ENCODE measurements at places on chromosomes 2 and 18.

- DNase-seq: no peak
These were observed 65.5 kb downstream of the COMMD1 start for GRCh38 chr2:61970807-61971556.

DNA sequence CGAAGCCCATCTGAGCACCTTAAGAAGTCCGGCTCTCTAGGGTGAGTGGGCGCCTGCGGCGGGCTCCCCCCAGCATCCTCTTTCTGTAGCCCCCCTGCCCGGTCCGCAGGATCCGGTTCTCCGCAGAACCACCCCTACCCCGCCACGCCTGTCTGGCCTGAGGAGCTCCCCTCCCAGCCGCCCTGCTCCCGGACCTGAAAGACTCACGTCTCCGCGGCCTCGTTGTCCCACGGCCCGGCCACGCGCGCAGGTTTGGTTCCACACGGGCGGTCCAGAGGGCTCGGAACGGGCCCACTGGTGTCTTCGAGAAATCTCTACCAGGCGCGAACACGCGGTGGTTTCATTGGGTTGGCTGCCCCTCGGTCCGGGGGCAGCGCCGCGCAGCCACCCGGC is 237 bp downstream of the SLC39A6 start:
- no peak for DNase-seq

DNA sequence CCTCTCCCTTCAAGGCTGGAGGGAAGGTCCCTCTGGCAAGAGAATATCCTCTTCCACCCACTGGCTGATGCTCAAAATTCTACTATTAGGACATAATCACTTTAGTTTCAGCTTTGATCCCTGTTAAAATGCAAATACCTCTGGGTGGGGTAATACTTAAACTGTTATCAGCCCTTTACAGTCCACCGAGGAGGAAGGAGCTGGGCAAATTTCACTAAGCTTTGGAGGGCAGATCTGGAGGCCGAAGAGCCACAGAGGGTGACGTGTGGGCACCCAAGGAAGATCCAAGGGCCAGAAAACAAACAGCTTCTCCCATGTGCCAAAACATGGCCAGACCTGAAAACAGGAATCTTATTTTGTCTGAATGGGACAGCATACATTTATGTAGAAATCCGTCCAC is 74.6 kb upstream of the BCL11A start:
- DNase-seq: no peak

DNA sequence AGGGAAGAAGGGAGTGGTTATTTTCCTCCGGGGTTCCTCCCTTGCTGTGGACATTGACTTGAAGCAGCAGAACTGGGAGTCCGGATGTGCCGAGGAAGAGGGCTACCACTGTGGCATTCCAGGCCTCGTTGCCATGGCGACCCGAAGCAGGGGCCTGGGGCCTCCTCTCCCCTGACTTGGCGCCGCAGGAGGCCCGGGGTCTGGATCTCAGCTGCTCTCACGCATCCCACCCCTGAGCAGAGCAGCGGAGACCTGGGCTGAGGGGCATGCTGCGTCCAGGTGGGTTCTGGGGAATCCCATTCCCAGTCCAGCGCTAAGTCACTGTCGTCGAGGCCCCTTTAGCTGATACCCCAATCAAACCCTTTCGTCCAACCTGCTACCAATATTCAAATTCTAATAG is 100.2 kb downstream of the BCL11A start:
- no peak for DNase-seq

DNA sequence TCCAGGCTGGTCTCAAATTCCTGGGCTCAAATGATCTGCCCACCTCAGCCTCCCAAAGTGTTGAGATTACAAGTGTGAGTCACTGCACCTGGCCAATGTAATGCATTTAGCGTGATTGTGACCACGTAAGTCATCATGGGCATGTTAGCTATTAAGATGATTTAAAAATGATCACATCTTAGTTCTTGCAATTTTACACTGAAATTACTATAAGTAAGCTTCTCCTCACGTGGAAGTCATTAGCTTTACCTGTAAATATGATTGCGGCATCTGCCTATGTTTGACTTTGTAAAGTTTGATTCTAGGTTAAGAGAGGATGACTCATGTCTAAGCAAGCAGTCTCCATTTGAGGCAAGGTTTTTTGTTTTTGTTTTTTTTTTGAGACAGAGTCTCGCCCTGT is 85.5 kb downstream of the PMAIP1 start:
- no peak for DNase-seq

- no peak for DNase-seq
These were observed 25.5 kb upstream of the CIB4 start for GRCh38 chr2:26666671-26667070.

DNA sequence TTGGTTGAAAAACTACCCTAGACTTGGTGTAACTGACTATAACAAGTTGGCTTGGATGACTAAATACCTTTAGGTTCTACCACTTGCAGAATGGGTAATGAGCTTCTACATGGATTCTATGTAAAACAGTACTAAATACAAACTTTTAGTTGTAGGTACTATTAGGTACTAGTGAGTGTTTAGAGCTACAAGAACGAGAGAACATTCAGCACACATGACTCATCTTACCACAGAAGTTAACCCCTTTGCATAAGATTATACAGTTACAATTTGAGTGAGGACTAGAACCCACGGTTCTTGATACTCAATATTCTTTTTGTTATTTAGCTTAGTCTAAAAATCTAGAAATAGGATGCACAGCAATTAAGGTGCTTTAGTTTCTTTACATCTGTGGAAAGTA is 101.7 kb upstream of the TFCP2L1 start:
- DNase-seq: peak; percentile 31

DNA sequence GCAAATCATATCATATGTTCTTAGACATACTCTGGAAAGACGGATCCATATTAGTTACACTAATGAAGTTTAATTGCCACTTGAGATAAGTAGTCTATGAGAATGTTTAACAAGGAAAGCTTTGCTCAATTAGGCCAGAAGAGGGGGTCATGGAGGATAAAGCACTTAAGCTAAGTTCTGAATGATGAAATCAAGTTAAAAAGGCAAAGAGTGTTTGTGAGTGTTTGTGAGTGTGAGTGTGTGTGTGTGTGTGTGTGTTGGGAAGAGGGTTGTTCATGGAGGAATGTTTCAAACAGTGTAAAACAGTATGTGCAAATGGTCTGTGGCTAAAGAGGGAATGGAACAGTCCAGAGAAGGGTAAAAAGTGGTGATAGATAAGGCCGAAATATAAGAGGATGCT is 360.9 kb downstream of the ERBB4 start:
- no peak for DNase-seq

- DNase-seq: no peak
These were observed 34.3 kb upstream of the DNMT3A start for GRCh38 chr2:25375989-25376545.

- DNase-seq: no peak
These were observed 44.4 kb upstream of the MGAT4A start for GRCh38 chr2:98775146-98775986.

GRCh38 chr2:7083580-7084509 is 166.6 kb downstream of the RNF144A start:
- peak; percentile 11 for DNase-seq

GRCh38 chr2:171864357-171864985 is 29.6 kb downstream of the SLC25A12 start:
- DNase-seq: no peak

- peak; percentile 6 for DNase-seq
These were observed 791.3 kb upstream of the CHAC2 start for GRCh38 chr2:52976143-52976949.

DNA sequence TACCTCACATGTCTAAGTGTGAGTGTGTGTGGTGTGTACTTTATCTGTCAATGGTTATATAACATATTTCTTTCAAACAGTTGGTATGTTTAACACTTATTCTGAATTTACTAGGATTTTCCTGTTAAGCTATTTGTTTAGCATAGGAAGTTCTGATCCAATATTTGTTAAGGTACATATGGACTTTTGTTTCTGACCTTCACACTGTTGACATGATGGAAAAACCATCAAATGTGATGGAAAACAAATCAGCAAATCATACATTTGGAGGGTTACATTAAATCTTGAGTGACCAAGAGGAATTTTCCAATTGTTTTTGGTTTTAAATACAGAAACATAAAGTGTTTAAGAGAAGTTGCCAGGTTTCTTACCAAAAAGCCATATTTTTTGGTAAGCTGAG is 638.9 kb downstream of the STK39 start:
- DNase-seq: no peak

- DNase-seq: no peak
These were observed 207.0 kb upstream of the CCDC68 start for GRCh38 chr18:55166260-55166598.

DNA sequence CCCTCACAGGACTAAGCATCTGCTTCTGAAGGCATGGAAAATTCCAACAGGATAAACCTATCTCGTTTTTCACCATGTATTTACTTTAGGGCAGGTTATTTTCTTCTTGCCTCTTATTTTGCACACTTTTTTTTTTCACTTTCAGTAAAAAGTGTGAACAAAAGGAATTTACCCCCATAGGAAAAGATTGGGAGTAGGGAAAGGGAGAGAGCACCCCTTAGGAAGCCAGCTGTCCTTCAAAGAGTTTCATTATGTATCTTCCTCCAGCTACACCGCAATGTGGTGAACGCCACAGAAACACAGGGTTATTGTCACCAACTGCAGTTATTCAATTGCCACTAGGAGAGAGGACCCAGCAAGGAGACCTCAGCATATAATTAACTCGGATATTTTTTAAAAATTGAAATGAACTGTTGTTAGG is 286.2 kb upstream of the VRK2 start:
- no peak for DNase-seq

GRCh38 chr2:31253356-31254131 is 19.6 kb downstream of the EHD3 start:
- no peak for DNase-seq
